ENCODE measurements at places on chromosomes 11 and 22.
A peak's percentile ranks its signal among the peaks of the same experiment; 100 is the strongest.

DNA sequence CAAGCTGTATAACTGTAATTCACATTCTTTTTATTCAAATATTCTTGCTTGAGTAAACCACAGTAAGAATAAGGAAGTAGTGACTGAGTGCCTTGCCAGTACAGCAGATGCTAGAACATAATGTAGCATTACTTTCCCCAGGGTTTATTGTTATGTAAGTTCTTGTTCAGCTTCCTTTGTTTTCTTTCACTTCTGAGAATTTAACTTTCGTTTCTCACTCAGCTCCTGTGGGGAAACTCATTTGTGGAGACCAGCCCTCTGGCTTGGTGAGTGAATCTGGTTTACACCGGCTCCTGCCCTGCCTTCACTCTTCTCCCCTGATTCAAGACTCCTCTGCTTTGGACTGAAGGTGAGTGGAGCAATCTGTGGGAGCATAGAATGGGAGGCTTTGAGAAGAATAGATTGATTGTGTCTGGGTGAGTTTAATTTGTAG is at the start of gene TRIM22:
Gene TRIM22 (plus strand): TSS at position 240 of the 433 bp plus-strand sequence. CDS start 6,443 bp downstream, outside the sequence.
- peaks cover 37% of the 10 kb centered on the region for H3K4me1 ChIP-seq
- DNase-seq: no peak
- H3K27me3 ChIP-seq: no peaks in the 10 kb centered on the region
- H3K36me3 ChIP-seq: peaks cover 3% of the 10 kb centered on the region
- H3K27ac ChIP-seq: peak within 1 kb of the TSS; percentile 96

DNA sequence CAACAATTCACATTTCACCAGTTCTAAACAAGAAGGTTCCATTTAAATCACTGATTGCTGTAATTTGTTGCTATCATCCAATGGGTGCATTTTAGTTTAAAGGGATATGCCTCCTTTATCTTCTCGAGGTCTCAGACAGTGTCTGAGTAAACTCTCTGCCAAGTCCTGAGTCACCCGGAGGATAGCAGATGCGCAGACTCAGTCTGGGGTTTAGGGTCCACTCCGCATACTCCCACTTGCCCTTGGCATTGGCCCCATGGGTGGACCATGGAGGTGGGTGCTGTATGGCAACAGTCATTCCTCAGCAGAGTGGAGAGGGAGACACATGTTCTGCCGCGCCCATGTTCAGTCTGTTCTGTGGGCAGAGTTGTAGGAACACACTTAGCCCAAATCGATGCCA is 65.4 kb upstream of the CRTAM start:
- peaks cover 48% of the 10 kb centered on the region for H3K4me1 ChIP-seq
- no peak overlapping the region for H3K27ac ChIP-seq
- H3K4me3 ChIP-seq: no peak overlapping the region

GRCh38 chr22:31621507-31622124 is 40.4 kb downstream of the PISD start:
- no peaks in the 10 kb centered on the region for H3K27me3 ChIP-seq
- no peak for DNase-seq
- H3K36me3 ChIP-seq: peaks cover 3% of the 10 kb centered on the region
- no peak overlapping the region for H3K27ac ChIP-seq
- H3K4me1 ChIP-seq: peaks cover 9% of the 10 kb centered on the region

GRCh38 chr11:126194121-126194543 is 17.3 kb downstream of the RPUSD4 start:
- no peak overlapping the region for H3K4me3 ChIP-seq
- no peak for DNase-seq
- H3K4me1 ChIP-seq: peaks cover 14% of the 10 kb centered on the region
- H3K36me3 ChIP-seq: peaks cover 54% of the 10 kb centered on the region

- H3K36me3 ChIP-seq: no peaks in the 10 kb centered on the region
Observed at GRCh38 chr22:26226538-26227297, 57.5 kb downstream of the SEZ6L start.

GRCh38 chr11:131666006-131666405 is 295.6 kb downstream of the NTM start:
- no peak for DNase-seq
- no peak overlapping the region for H3K27ac ChIP-seq
- H3K4me1 ChIP-seq: peaks cover 6% of the 10 kb centered on the region
- no peaks in the 10 kb centered on the region for H3K36me3 ChIP-seq
- no peak overlapping the region for H3K4me3 ChIP-seq
- H3K27me3 ChIP-seq: peaks cover 11% of the 10 kb centered on the region

DNA sequence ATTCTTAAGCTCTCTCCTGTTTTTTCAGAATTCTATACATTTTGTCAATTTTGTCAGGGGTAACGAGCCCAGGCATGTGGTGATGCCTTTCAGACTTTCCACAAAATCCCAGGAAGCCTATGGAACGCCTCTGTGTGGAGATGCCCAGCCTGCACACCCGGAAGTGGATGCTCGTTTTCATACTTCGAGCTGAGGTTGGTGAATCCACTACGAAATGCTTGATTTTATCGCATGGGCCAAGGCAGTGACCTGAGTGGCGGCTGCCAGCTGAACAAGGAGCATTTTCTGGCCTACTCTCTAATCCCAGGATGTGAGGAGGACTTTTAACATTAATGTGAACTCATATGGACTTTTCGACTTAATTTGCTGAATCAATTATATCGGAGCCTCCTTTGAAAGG is 426.7 kb upstream of the B3GAT1 start:
- H3K36me3 ChIP-seq: no peaks in the 10 kb centered on the region
- H3K4me1 ChIP-seq: no peaks in the 10 kb centered on the region
- no peak overlapping the region for H3K4me3 ChIP-seq
- H3K27me3 ChIP-seq: peaks cover 27% of the 10 kb centered on the region
- no peak overlapping the region for H3K27ac ChIP-seq
- DNase-seq: no peak

- no peaks in the 10 kb centered on the region for H3K4me1 ChIP-seq
- H3K36me3 ChIP-seq: no peaks in the 10 kb centered on the region
- H3K27me3 ChIP-seq: peaks cover 82% of the 10 kb centered on the region
- no peak within 1 kb of the TSS for H3K27ac ChIP-seq
Observed at GRCh38 chr11:64723117-64723906, at the start of gene NRXN2. Gene NRXN2, minus strand, starts transcription at chr11:64723197. Its CDS starts 9,498 bp downstream, at chr11:64713699.

DNA sequence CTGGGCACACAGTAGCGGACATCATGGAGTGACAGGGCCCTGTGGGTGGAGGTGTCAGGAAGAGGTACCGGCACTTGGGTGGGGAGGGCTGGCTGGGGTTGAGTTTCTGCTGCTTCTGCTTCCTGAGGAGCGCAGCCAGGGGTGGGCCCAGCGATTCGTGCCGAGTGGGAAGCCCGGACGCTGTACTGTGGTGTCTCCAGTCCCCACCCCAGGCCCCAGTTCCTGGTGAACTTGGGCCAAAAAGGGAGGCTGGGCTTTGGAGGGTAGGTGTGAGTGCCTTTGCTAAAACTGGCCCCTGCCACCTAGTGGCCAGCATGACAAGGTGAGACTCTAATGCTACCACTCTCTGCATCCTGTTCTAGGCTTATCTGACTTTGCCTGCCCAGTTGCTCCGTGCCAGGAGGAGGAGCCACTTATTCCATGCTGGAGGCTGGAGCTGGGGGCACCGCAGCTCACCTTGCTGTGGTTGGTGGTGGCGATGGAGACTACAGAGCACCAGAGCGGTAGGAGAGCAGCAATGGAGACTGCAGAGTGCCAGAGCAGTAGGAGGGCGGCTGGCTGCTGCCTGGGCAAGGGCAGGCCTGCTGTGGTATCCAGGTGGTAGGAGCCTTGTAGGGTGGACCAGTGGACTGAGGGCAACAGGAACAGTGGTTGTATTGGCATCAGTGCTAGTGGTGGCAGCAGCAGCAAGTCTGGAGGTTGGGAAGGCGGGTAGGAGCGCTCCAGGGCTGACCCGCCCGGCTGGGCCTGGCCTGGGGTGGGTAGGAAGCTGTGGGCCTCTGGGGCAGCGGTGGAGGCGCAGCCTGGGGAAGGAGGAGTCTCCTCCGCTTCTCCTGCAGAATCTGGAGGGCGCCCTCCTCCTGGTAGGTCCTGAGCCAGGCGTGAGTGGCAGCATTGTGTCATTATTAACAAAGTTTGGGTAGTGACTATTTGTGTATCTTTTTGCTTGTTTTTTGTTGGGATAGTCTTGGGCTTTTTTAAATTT is 2.2 kb upstream of the RFPL2 start:
- peaks cover 52% of the 10 kb centered on the region for H3K27me3 ChIP-seq
- DNase-seq: no peak
- peaks cover 16% of the 10 kb centered on the region for H3K4me1 ChIP-seq
- H3K36me3 ChIP-seq: no peaks in the 10 kb centered on the region
- H3K4me3 ChIP-seq: peak overlapping the region; percentile 38

- H3K4me3 ChIP-seq: no peak overlapping the region
- DNase-seq: no peak
- no peak overlapping the region for H3K27ac ChIP-seq
- H3K27me3 ChIP-seq: peaks cover 23% of the 10 kb centered on the region
Observed at GRCh38 chr11:35260342-35260985, 121.5 kb downstream of the CD44 start.

DNA sequence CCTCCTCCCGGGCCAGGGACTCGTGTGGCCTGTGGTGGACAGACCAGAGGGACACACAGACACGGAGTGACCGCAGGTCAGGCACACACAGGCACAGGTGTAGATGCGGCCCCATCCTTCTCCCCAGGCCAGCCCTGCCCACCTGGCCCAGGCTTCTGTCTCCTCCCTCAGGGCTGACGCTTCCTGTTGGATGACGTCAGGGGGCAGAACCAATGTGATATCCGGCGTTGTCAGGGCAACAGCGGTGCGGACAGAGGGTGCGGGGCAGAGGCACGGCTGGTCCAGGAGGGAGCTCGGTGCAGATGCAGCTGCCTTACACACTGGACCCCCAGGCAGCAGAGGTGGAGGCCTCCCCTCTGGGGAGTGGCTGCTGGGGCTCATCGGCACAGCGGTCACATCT is 2.9 kb upstream of the TUBGCP6 start:
- H3K4me3 ChIP-seq: peak overlapping the region; percentile 36
- no peak for DNase-seq
- H3K4me1 ChIP-seq: peaks cover 24% of the 10 kb centered on the region
- peaks cover 1% of the 10 kb centered on the region for H3K36me3 ChIP-seq
- H3K27ac ChIP-seq: no peak overlapping the region

DNA sequence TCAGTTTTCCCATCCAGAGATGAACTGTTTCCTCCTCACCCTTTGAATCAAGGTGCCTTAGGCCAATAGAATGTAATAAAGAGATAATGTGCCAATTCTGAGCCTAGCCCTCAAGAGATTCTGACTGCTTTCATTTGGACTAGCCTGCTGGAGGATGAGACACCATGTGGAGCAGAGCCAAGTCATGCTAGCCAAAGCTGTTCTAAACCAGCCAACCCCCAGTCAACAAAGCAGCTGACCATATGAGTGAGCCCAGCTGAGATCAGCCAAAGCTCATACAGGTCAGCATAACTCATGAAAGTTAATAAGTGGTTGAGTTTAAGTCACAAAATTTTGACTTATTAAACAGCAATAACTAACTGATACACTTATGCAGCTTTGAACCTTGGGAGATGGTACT is 66.7 kb upstream of the DBX1 start:
- H3K36me3 ChIP-seq: no peaks in the 10 kb centered on the region
- H3K4me1 ChIP-seq: no peaks in the 10 kb centered on the region
- no peak overlapping the region for H3K27ac ChIP-seq

- H3K27ac ChIP-seq: no peak overlapping the region
- no peaks in the 10 kb centered on the region for H3K27me3 ChIP-seq
- no peaks in the 10 kb centered on the region for H3K36me3 ChIP-seq
Observed at GRCh38 chr11:69446108-69446507, 35.4 kb upstream of the LINC01488 start.

- H3K4me1 ChIP-seq: peaks cover 50% of the 10 kb centered on the region
- no peak overlapping the region for H3K4me3 ChIP-seq
- DNase-seq: no peak
- no peaks in the 10 kb centered on the region for H3K27me3 ChIP-seq
Observed at GRCh38 chr22:31241936-31242335, 29.8 kb downstream of the LIMK2 start.

DNA sequence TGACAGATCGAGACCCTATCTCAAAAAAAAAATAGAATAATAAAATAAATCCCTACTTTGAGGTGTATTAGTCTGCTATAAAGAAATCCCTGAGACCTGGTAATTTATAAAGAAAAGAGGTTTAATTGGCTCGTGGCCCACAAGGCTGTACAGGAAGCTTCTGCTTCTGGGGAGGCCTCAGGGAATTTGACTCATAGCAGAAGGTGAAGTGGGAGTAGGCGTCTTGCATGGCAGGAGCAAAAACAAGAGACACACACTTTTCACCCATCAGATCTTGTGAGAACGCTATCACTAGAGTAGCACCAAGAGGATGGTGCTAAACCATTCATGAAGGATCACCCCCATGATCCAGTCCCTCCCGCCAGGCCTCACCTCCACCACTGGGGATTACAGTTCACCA is 29.2 kb downstream of the CDPF1 start:
- peaks cover 2% of the 10 kb centered on the region for H3K4me1 ChIP-seq
- no peak overlapping the region for H3K4me3 ChIP-seq
- no peak overlapping the region for H3K27ac ChIP-seq
- H3K36me3 ChIP-seq: peaks cover 34% of the 10 kb centered on the region

DNA sequence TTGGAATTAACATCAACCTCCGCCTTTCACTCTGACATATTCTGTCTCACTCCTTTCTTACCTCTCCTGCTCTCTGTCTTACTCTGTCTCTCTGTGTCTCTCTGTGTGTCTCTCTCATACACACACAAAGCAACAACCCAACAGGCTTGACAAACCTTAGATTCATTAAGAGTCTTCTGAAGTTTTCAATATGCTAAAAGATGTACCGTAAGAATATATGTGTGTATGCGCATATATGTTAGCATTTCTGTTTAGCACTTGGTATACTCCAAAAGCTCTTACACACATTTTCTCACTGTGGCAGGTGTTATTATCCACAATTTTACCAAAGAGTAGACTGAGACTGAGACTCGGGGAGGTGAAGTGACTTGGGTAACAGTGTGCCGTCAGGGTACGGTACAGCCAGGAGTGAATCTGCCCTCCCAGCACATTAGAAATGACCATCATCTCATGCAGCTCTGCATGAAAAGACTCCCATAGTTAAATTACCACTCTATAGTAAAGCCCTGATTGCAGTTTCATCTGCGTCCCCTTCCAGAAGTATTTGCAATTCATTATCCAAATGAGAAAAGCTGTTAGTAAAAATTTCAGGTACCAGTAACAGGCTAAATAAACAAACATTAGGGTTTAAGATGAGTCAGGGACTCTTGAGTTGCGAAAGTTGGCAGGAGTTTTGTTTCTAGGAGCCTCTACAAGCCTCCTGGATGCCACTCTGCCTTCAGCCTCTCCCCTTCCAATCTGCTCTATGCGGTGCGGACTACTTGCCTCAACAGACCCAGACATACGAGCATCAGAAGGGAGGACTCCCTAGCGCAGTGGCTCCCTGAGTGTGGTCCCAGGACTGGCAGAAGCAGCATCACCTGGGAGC is 195.2 kb upstream of the TMEM45B start:
- no peak for DNase-seq
- peaks cover 1% of the 10 kb centered on the region for H3K36me3 ChIP-seq
- no peak overlapping the region for H3K27ac ChIP-seq
- peaks cover 14% of the 10 kb centered on the region for H3K4me1 ChIP-seq
- H3K27me3 ChIP-seq: no peaks in the 10 kb centered on the region

DNA sequence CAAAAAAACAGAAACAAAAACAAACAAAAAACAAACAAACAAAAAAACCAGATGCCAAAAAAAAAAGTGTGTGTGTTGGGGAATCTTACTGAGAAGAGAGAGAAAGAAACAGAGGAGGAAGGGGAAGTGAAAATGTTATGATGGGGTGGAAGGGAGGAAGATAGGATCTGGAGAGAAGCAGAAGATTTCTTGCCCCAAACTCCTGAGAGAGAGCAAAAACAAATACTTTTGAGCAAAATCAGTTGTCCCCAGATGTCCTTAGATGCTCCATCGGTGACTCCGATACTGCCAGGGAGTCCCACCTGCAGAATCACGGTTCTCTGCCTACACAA is 19.9 kb upstream of the GRAMD1B start:
- no peaks in the 10 kb centered on the region for H3K4me1 ChIP-seq
- peaks cover 18% of the 10 kb centered on the region for H3K27me3 ChIP-seq
- DNase-seq: no peak
- H3K4me3 ChIP-seq: no peak overlapping the region
- H3K36me3 ChIP-seq: no peaks in the 10 kb centered on the region
- no peak overlapping the region for H3K27ac ChIP-seq

- H3K36me3 ChIP-seq: no peaks in the 10 kb centered on the region
- H3K27ac ChIP-seq: no peak within 1 kb of the TSS
- peaks cover 33% of the 10 kb centered on the region for H3K27me3 ChIP-seq
- no peak within 1 kb of the TSS for H3K4me3 ChIP-seq
Observed at GRCh38 chr11:62984451-62984991, at the start of gene SLC22A6. Gene SLC22A6, minus strand, starts transcription at chr11:62984967. Its CDS starts 277 bp downstream, at chr11:62984690.

All from mesothelial cell of epicardium (in vitro differentiated cells).